ENCODE measurements at places on chromosomes 7 and 10. TPM values are rescaled to one million over a fixed set of nuclear protein-coding genes. Genes with fewer than 3 reads are reported as not detected.

DNA sequence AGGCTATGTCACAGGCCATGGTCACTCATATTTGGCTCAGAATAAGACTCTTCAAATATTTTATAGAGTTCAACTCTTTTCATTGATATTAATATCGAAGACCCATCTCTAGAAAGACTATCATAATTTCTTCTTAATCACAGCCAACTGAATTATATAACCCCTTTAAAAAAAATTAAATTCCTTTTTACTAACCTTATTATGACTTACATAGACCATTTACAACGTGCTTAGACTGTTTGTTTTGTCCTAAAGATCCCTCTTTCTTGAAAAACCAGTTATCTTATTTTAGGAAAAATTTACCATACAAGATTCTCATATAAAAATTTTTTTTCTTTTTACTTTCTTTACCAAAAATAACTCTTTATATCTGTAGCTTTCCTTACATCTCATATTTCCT is 10.2 kb upstream of the TMEM254 start:
- DNase-seq, result no peak

NUTM2B gene
- total RNA-seq, result 0.42 TPM

DNA sequence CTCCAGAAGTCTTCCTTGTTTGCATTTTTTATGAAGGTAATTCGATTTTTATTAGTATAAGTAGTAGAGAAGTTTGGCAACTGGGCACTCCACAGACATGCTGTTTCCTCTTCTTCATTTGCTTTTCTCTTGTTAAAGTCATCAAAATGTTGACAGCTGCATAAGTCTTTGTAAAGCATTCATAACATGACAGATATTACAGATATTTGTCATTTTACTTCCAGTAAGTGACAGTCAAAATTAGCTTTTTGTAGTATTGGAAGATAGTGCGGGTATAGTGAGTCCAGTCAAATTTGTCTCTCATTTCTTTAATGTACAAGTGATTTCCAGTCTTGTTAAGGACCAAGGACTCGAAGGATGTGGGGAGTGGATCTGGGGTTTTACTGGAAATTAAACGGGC is 247.1 kb downstream of the LRMDA start:
- no peak for DNase-seq

GRCh38 chr7:90961037-90961725 is 303.1 kb upstream of the FZD1 start:
- DNase-seq, result no peak

GRCh38 chr10:123885406-123886170 is 6.0 kb downstream of the CPXM2 start:
- DNase-seq, result no peak

NEUROD6 gene
- total RNA-seq, result not detected

DNA sequence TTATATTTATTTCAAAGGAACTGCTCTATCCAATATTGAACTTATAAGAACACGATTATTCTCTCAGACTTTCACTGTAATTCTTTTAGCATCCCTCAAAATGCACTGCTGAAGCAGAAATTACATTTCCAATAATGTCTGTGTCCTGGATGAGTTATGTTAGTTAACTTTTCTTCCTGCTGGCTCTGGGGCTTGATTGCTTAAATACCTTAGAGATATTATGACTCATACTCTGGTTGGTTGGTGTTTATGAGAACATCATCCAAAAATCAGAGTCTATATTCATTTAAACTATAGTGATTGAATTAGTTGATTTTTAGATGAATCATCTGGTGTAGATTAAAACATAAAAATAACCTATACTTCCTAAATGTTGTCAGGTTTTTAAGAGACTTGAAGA is 246.3 kb upstream of the VWC2 start:
- DNase-seq, result no peak

SLC39A12 gene
- total RNA-seq, result not detected

DNA sequence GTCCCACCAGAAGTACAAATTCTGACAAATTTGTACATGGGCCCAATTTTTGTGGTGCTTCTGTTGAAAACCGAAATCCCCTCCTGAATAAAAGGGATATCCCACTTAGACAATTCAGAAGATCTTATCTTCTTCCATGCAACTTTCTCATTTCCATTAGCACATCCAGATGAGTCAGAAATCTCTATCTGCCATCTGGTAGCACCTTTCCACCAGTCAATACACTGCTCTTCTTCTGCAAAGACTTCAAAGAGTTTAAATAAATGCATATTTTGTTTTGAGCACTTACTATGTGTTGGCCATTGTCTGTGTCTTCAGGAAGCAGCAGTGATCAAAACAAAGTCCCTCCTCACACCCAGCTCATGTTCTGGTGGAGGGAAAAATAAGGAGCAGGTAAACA is 12.7 kb upstream of the KLF6 start:
- DNase-seq, result no peak

GRCh38 chr10:62810156-62810902 is 5.8 kb downstream of the ADO start:
- DNase-seq, result no peak

GRCh38 chr7:150556521-150557138 is 10.6 kb upstream of the GIMAP4 start:
- DNase-seq, result no peak

- DNase-seq, result peak; percentile 57
Measured at GRCh38 chr10:17375936-17376584, 78.3 kb downstream of the ST8SIA6 start.

DNA sequence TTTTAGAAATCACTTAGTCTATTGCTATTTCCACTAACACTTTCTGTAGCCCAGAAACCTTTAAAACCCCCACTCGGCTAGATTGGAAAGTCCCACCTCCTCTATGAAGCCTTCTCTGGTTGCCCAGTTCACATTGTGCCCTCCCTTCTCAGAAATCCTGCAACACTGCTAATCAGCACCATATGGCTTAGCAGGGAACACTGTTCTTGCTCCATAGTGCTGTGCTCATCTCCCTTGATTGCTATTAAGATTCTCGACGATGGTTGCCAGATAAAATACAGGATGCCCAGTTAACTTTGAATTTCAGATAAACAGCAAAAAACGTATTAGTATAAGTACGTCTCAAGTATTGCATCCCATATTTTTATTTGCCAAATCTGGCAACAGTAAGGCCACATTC is 40.1 kb upstream of the XPNPEP1 start:
- no peak for DNase-seq

DNA sequence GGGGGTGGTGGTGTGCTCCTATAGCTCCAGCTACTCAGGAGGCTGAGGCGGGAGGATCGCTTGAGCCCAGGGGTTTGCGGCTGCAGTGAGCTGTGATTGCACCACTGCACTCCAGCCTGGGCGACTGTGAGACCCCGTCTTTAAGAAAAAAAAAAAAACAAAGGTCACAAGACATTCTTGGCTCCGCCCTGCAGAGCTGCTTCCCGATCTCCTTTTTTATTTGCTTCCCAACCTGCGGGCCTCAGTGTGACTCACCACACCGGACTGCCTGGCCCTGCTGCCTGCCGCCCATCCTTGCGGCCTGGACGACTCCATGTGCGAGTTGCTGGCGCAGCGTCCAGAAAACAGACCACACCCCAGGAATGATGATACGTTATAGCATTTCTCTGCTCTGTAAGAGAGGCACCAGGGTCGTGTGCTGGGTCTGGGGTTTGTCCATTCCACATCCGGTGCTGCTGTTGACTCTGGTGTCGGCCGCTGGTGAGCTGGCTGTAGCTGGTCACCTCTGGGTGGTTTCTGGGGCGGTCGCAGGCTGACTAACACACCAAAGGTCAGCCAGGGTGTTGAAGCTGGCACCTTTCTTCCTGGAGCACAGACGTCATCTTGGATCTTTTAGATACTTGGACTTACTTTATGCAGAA is 123.6 kb downstream of the TCF7L2 start:
- DNase-seq, result no peak

GRCh38 chr10:63707254-63707910 is 186.2 kb downstream of the REEP3 start:
- DNase-seq, result no peak

HOXA3 gene
- not detected for total RNA-seq

GRCh38 chr7:110157631-110158362 is 933.1 kb upstream of the LRRN3 start:
- DNase-seq, result no peak

- peak; percentile 49 for DNase-seq
Measured at GRCh38 chr7:24283897-24284698, at the start of gene NPY. Gene NPY, plus strand, starts transcription at chr7:24284190. Its CDS starts 1,051 bp downstream, at chr7:24285241.

UCN3 gene
- total RNA-seq, result not detected

- peak; percentile 83 for DNase-seq
Measured at GRCh38 chr10:7408291-7409044, 2.4 kb downstream of the SFMBT2 start.

DNA sequence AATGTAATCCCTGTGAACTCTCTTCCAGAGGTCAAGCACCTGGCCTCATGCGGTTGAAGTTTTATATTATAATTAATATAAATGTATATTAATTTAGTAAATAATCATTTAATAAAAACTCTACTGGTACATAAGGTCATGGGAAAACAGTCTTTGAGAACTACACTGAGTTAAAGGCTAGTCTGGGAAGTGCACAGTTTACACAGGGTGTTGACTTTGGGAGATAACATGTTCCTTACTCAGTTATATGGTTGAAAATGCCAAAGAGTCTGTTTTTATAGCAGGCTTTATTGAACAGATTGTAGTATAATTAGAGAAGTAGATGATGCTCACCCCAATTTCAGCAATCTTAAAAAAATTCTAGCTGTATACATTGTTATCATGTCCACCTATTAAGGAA is 735.9 kb downstream of the GATA3 start:
- no peak for DNase-seq

FLNC gene
- 241 TPM for total RNA-seq

- no peak for DNase-seq
Measured at GRCh38 chr7:37452346-37452745, 3.7 kb upstream of the ELMO1 start.

GRCh38 chr10:110487411-110488331 is 10.0 kb upstream of the DUSP5 start:
- DNase-seq, result no peak

- DNase-seq, result no peak
Measured at GRCh38 chr10:34427911-34428216, 387.2 kb downstream of the PARD3 start.

DNA sequence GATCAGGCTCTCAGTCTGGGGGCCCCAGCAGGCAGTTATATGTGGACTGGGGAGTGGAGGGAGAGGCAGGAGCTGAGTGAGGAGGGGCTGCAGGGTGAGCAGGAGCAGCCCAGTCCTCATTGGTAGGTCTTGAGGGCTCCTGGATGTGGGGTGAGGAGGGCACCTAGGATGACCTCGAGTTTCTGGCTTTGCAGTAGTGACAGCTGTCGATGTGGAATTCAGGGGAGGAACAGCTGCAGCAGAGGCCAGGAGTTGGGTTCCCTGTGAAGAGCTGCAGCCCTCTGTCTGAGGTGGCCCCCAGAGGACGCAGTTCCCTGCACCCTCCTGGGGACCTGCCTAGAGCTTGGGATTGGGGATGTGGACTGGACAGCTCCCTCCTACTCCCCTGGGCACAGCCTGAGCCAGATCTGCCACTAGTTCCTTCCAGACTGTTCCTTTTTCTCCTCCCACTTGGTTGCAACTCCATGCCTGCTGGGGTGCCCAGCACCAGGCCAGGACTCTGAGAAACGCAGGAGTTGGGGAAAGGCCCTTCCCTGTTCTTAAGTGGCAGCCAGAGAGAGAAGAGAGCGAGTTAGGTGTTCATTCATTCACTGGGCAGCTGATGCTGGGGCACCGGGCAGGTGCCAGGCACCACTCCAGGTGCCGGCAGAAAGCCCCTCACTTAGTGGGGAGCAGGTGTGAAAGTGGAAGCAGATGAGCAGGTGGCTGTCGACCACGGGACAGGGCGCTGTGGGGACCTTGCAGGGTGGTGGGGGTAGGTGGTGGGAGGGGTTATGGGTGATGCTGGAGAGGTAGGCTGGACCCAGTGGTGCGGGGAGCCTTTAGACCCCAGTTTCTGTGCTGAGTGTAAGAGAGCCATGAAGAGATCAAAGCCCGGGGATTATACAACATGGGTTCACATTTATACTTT is 57.9 kb downstream of the PRF1 start:
- DNase-seq, result no peak

GRCh38 chr7:124784879-124785818 is 19.6 kb upstream of the GPR37 start:
- peak; percentile 60 for DNase-seq

- no peak for DNase-seq
Measured at GRCh38 chr10:28169525-28169924, 133.3 kb downstream of the MPP7 start.

FGFR2 gene
- total RNA-seq, result 7.4 TPM

- DNase-seq, result no peak
Measured at GRCh38 chr10:78925800-78926319, 142.9 kb upstream of the ZMIZ1 start.

PCGF5 gene
- total RNA-seq, result 3.0 TPM

DNA sequence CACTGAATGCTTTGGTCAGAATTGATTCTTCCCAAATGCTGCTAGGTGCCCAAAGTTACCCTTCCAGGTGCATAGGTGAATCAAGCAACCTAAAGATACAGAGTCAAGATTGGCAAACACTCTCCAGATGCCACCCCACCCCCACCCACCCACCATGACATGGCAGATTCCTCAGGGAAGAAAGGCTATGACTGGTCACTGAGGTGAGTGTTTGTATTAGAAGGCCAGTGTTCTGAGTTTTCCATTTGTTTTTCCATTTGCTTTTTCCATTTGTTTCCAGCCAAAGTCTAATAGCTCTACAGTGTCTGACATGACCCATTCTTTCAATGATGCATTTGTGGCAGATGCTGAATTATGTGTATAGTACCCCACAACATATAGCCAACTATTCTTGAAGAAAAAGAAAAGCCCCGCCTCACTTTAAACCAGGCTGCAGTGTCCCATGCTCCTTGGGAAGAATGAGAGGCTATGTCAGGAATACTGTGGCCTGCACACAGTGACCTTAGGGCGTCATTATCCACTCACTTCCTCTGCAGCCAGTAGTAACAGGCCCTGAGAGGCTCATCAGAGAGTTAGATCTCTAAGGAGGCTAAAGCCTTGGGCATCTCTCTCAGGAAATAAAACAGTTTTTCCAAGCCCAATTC is 16.1 kb upstream of the HIBADH start:
- DNase-seq, result no peak

- DNase-seq, result no peak
Measured at GRCh38 chr7:118759921-118760320, 535.4 kb downstream of the ANKRD7 start.

FOXP2 gene
- total RNA-seq, result 72.1 TPM

All from glutamatergic neuron (in vitro differentiated cells).